NCI-H2081 (cell line): ENCODE measurements at places on chromosomes 3 and 15.

DNA sequence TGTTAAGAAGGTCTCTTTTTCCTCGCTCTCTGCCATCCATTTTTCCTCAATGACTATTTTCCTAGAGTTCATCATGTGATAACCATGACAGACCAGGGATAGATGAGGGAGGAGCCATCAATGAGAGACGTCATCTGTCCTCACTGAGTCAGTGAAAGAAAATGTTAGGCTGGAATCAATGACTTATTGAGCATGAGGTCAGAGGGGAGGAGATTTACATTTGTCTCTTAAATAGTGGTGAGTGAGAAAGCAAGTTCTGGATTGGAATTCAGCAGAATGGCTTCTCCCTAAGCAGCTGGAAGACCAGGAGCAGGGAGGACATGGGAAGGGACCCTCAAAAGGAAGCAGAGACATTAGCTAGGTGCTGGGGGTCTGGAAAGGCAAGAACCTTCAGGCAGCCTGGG, 28.2 kb upstream of the USP3 start:
- no peak for DNase-seq

DNA sequence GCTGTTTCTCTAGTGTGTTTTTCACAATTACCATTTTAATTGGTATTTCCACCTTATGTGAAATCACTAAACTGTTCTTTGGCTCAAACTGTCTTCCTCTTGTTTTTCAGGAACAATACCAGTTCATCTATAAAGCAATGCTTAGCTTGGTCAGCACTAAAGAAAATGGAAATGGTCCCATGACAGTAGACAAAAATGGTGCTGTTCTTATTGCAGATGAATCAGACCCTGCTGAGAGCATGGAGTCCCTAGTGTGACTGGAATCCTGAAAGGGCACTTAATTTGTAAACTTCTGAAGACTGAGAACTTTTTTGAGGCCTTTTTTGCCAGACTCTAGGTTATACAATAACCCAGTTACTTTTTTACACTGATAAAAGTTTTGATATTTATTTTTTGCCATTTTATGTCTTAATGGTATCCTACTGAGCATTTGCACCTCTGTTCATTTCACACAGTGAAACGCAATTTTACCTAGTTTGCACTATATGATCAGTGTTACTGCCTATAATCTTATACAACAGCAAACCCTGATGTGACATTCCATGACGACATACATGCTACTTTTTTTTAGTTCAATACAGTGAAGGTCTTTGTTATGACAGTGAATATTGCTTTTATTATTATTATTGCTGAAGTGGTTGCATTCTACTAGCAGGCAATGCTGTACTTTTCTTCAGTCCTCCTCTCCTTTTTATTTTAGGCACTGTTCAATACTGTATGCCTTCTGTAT, 80.1 kb downstream of the FEZF2 start:
- no peak for DNase-seq

GRCh38 chr3:128222796-128223385, 69.6 kb downstream of the EEFSEC start:
- DNase-seq: no peak

GRCh38 chr3:121436641-121437040, 109.1 kb downstream of the POLQ start:
- DNase-seq: no peak

DNA sequence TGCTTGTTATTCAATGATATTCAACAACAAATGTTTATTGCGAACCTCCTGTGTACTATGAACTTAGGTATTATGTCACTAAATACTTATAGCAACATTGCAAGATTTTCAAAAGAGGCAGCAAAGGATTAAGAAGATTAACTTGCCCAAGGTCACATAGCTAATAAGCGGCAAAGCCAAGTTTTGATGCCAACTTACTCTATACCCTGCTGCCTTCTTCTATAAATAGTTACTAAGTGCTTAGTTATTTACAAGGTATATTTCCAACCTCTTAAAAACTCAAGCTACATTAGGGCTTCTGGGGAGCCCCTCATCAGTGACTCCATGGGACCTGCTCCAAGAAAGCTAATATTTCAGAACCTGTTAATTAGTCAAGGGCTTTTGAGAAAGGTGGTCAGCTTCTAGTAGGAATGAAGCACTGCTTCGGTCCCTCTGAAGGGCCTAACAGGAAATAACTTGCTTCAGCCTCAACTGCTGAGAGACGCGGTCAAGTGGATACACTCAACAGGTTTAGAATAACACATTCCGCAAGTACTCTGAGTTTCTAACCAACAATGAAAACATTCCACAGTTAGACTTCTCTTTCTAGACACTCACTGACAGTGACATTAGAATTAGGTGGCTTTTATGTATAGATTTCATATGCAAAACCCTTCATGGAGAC, 125.5 kb downstream of the DGKG start:
- no peak for DNase-seq

- DNase-seq: peak; percentile 32
Measured at GRCh38 chr15:26295336-26296085, 432.4 kb upstream of the ATP10A start.

GRCh38 chr3:187669675-187670504, at the start of gene SST:
Gene SST, minus strand, starts transcription at chr3:187670394. Its CDS starts 103 bp downstream, at chr3:187670291.
- no peak for DNase-seq

- no peak for DNase-seq
Measured at GRCh38 chr3:138270245-138270644, 59.4 kb downstream of the NME9 start.

DNA sequence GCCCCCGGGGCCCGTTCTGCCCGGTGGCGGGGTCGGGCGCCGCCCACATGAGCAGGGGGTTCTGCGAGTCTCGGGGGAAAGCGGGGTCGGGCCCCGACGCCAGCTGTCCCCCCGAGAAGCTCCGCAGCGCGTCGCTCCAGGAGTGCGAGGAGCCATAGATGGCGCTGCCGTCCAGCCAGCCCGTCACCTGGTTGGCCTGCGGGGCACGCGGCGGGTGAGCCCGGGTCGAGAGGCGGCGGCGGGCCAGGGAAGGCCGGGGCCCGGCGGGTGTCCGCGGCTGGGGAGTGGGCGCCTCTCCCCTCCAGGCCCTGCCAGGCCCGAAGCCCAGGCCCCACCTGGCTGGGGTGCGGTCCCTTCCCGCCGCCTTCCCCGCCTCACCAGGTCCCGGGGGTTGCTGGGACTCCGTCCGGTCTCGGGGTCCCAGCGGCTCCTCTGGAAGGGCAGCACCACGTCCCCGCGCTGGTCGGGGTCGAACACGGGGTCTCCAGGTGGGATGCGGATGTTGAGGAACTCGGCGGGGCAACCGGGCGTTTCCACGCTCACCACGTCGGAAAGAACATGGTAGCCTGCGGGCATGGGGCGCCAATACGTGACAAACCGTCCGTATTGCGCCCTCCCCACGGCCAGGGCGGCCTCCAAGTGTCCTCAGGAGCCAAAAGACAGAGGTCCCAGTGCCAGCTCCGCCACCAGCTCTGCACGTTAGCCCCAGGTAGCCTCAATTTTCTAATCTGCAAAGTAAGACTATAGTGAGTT, 2.4 kb downstream of the DUOX2 start:
- no peak for DNase-seq

GRCh38 chr3:47261301-47261700, 21.3 kb downstream of the KIF9 start:
- no peak for DNase-seq

DNA sequence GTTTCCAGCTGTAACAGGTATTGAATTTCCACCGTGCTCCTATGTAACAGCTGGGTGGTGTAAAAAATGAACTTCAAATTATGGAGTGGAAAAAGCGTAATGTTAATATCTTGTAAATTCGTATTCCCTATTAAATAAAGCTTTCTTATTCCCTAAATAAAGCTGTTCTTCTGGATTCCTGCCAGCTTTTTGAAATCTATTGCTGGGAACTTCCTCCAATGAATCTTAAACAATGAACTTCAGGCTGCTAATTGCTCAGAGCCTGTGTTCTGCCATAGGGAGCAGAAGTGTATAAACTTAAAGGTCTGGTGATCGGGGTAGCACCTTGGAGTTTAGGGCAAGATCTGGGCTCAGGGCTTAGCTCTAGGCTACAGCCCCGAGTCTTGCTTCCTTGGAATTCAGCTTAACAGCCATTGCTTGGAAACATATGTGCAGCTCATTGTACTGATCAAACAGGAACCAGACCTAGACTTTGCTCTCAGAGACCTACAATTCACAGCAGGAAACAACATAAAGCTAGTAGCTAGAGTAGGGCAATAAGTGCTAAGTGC, 1.4 kb downstream of the ARL14 start:
- DNase-seq: no peak

GRCh38 chr3:40532252-40532651, 7.5 kb downstream of the ZNF621 start:
- DNase-seq: no peak

GRCh38 chr3:159823780-159824179, 164.9 kb upstream of the IL12A start:
- DNase-seq: no peak

DNA sequence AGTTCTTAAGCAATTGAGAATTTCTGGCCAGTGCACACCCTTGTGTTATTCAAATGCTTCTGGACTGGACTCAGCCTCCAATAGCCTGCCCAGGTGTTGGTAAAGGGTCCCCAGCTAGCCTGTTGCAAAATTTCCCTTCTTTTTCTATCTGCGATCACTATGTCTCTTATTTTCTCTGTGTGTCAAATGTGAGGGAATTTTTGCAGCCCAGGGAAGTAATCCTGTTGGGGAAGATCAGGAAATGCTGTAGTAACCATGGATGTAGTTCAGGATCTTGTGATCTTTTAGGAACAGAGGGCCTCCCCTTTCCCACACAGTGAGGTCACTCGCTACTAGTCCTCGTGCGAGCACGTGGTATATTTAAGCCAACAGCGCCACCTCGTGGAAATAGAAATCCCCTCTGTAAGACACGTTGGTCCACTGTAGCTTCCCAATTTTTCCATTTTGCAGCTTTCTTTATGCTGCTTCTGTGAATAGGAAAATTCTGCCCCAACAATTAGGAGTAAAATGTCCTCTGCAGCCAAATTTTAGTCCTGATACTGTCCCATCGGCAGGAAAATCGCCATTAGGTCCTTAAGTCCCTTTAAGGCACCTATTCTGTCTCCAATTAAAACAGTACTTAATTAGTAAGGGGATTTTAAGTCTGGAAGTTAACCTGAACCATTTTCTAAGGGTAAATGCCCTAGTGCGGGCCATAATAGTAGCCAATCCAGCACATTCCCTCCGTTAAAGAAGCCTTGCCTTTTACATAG, 4.0 kb upstream of the SMCO1 start:
- peak; percentile 63 for DNase-seq

DNA sequence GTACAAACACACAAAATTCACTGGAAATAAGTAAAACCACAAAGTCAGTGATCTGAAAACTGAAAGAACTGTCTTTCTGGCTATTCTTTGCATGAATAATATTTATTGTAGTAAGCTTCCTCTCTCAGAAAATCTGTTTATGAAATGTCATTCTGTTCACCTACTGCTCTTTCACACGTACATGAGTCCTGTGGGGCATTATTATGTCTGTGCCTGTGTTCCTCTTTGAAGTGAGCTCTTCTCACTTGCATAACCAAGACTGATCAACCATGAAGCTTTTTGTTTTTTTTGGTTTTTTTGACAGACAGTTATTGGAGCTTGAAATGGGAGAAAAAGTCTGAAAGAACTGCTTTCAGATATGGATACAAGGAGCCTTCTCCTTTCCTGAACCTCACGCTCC, 195.8 kb downstream of the PLCH1 start:
- no peak for DNase-seq

DNA sequence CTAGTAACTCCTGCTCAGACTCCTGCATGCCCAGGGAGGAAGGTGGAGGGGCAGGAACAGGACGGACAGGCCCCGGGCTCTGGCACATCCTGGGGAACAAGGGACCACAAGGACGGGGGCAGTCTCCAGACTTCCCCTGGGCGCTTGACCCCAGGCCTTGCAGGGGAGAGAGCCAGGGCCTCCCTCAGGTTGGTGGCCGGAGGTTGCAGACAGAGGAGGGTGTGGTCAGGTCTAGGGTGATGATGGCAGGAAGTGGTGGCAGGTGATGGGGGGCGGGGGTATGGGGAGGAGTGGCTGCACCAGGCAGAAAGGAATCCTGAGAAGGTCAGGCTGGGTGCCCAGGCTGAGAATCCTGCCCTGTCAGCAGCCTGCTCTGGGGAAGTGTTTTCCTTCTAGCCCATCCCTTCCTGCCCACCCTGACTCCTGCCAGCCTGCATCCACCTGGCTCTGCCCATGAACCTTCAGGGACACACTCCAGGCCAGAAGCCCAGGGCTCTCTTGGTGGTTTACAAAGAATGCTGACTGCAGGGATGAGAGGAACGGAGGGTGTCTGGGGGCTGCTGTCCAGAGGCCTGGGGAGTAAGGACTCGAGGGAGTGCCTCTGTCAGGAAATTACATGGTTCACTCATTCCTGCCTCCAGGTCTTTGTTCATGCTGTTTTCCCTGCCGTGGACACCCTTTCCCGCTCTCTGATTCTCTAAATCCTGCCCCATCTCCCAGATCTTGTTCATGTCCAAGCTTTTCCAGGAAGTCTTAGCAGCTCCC, 15.8 kb downstream of the LOXL1 start:
- DNase-seq: no peak

DNA sequence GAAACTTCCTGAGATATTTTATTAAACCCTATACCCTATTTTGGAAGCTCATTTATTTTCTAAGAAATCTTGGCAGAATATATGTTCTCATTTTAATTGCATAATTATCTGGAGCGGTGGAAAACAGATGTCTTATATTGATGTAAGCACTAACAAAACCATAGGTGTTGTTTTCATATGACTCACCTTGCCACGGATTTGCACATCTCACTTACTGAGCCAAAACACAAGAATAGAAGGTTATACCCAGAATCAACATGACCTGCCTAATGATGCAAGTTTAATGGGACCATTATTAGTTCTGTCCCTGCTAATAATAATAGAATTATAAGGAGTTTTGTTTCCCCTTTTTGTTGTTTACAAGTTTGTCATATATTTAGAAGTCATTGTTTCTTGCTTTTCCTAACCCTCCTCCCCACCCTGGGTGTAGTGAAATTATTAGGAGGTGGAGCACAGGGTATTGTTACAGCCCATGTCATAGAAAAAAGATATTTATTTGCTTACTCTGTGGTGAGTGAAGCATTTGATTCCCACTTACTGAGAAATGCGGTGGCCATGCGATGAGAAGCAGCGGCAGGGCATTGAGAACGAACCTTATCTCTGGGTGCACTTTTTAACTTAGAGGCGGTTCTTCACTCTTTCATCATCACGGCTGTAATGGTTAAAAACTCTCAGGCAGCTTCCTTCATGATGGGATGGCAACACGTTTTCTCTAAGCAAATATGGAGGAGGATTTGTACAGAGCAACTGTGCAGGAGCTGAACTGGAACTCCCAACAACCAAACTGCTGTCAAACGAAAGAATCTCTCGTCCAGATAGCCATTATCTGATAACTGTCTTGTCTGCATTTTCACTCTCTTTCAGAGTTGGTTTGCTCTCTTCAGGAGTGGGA, 521 bp downstream of the IL5RA start:
- DNase-seq: no peak

- no peak for DNase-seq
Measured at GRCh38 chr3:138888560-138888959, 53.8 kb upstream of the PIK3CB start.
